T-helper 17 cell (primary cell): ENCODE measurements at places on chromosomes 13 and 19. TPM values are rescaled to one million over a fixed set of nuclear protein-coding genes. Genes with fewer than 3 reads are reported as not detected.

DNA sequence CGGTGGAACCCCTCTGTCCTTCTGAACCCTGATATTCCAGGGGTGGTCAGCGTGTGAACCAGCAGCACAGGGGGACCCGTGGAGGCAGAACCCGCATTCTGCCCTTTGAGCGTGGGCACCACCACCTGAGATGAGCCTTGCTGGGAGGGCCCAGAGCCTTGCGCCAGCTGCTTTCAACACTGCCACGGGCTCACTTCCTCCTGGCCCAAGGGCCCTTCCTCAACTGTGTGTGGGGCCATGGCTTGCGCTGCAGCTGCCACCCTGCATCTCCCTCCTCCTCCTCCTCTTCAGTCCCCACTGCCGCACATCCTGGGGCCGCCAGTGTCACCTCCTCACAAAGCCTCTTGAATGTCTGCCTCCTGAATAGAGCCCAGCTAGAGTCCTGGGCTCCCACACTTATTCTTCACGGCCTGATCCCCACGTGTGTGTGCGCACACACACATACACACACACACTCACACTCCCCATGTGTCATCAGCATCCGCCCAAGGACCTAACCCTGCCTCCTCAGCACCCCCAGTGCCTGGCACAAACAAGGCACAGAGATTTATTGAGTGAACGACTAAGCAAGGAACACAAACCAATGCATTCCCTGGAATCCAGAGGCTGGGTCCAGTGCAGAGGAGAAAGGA is 26.9 kb upstream of the TMEM160 start:
- H3K27me3 ChIP-seq = no peaks in the 10 kb centered on the region
- no peak for DNase-seq
- no peak overlapping the region for H3K27ac ChIP-seq
- H3K36me3 ChIP-seq = no peaks in the 10 kb centered on the region
- H3K4me1 ChIP-seq = peaks cover 11% of the 10 kb centered on the region

DNA sequence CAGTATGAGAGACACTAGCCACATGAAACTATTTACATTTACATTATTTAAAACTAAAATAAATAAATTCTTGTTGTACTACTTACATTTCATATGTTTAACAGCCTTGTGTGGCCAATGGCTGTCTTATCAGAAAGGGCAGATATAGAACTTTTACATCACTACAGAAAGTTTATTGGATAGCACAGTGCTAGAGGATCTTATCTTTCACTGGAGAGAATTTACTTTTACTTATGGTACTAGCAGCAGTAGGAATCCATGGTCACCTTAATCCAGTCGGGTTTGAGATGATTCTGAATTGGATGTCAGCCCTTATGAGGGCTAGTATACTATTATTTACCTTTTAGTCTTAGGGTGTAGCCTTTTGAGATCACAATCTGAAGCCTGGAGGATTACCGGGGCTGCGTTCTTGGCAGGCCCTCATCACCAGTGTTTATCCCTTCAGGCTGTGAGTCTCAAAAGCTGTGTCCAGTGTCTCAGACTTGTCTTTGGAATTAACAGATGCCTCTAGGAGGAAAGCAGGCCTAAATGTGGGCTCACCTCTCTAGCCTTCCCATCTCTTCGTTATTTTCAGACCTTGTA is 21.7 kb downstream of the IFT88 start:
- H3K4me1 ChIP-seq = no peaks in the 10 kb centered on the region
- H3K27me3 ChIP-seq = no peaks in the 10 kb centered on the region
- H3K4me3 ChIP-seq = no peak overlapping the region
- no peak for DNase-seq

DNA sequence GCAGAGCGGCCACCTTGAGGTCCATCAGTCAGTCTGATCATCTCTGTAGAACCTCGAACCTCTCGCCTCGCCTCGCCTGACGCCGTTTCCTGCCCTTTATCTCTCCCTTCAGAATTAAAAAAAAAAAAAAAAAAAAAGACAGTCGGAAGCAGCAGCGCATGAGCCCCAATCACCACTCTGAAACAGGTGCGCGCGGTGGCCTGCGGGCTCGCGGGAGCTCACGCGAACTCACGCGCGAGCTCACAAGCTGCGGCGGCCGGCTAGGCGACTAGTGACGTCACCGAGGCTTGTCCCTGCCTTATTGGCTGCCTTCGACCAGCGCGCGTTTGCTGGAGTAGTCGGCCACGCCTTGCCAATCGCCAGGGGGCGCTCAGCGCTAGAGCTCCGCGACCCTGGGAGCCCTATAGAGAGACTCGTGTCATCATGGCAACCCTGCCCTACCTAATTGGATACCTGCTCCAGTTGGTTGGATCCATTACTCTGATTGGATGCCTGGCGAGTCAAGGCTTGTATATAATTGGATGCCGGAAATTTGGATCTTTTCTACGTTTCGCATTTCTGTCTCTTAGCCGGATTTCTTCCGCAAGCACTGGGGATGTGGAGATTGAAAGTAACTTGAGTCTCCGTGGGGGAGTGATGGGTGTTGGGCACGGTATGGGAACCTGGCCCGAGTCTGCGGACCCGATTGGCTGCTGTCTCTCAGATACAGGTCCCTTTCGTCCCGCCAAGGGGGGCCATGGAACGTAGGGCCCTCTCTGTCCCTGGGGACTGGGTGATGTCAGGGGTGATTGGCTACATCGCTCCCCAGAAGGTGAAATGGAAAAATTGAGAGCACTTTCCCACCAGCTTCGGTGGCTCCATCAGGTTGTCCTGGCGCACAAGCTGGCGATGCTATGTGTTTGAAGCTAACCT is 31.6 kb downstream of the SYT3 start:
- no peak overlapping the region for H3K27ac ChIP-seq
- peak; percentile 41 for DNase-seq
- H3K4me3 ChIP-seq = no peak overlapping the region
- H3K36me3 ChIP-seq = peaks cover 3% of the 10 kb centered on the region
- no peaks in the 10 kb centered on the region for H3K4me1 ChIP-seq

- peaks cover 2% of the 10 kb centered on the region for H3K36me3 ChIP-seq
- H3K4me3 ChIP-seq = no peak overlapping the region
- peaks cover 4% of the 10 kb centered on the region for H3K4me1 ChIP-seq
- H3K27ac ChIP-seq = no peak overlapping the region
- DNase-seq = no peak
Measured at GRCh38 chr19:33580645-33581037, 41.1 kb upstream of the CHST8 start.

GRCh38 chr13:51999510-51999911 is 11.7 kb downstream of the ATP7B start:
- DNase-seq = no peak
- H3K27me3 ChIP-seq = peaks cover 44% of the 10 kb centered on the region
- no peak overlapping the region for H3K4me3 ChIP-seq

GRCh38 chr13:26619358-26619757 is 61.9 kb downstream of the WASF3 start:
- peaks cover 30% of the 10 kb centered on the region for H3K27me3 ChIP-seq
- H3K27ac ChIP-seq = no peak overlapping the region
- H3K4me3 ChIP-seq = no peak overlapping the region
- no peak for DNase-seq

The ZNF808 gene
- 20.1 TPM for total RNA-seq

The CEACAM7 gene
- not detected for total RNA-seq

The CPB2 gene
- total RNA-seq = not detected

- peaks cover 11% of the 10 kb centered on the region for H3K4me1 ChIP-seq
- no peaks in the 10 kb centered on the region for H3K36me3 ChIP-seq
Measured at GRCh38 chr13:112890316-112891145, 78.5 kb upstream of the MCF2L start.
